ENCODE measurements at places on chromosomes 5 and 9.

DNA sequence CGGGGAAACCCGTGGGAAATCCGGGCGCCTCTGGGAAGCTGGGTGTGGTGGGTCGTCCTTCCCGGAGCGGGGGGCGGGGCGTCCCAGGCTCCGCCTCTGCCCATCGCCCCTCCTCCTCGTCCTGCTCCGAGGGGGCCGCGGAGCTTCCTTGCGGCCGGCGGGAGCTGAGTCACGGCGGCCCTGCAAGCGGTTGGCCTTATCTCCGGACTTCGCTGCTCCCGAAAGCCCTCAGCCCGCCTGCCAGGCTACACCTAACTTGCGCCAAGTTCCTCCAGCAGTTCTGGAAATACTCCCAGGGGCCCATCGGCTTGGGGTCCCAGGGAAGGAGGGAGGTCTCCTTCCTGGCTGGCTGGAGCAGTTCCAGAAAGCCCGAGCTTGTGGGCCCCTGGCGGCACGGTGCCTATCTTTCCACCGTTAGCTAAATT lies 54.1 kb upstream of the CDKN2AIPNL start:
- DNase-seq, result peak; percentile 45

DNA sequence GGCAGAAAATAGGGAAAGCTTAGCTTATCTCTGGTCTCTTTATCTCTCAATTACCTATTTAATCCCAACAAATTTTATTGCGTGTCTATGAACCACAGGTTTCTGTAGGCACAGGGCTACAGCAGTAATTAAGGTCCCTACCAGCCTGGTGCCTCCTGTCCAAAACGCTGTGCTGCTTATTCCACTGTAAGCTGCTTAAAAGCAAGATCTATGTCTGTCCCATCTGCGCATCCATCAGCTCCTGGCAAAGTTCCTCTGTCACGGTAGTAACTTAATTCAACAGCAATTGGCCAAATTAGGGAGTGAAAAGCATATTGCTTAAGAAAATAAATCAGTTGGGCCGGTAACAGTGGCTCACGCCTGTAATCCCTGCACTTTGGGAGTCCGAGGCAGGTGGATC lies 235.8 kb upstream of the VLDLR start:
- DNase-seq, result no peak

- DNase-seq, result no peak
These were observed 32.5 kb upstream of the RAB14 start for GRCh38 chr9:121233906-121234831.

GRCh38 chr5:141496038-141496437 lies 7.2 kb downstream of the PCDHGC5 start:
- no peak for DNase-seq

- peak; percentile 7 for DNase-seq
These were observed 33.3 kb upstream of the DAPK1 start for GRCh38 chr9:87464110-87464991.

DNA sequence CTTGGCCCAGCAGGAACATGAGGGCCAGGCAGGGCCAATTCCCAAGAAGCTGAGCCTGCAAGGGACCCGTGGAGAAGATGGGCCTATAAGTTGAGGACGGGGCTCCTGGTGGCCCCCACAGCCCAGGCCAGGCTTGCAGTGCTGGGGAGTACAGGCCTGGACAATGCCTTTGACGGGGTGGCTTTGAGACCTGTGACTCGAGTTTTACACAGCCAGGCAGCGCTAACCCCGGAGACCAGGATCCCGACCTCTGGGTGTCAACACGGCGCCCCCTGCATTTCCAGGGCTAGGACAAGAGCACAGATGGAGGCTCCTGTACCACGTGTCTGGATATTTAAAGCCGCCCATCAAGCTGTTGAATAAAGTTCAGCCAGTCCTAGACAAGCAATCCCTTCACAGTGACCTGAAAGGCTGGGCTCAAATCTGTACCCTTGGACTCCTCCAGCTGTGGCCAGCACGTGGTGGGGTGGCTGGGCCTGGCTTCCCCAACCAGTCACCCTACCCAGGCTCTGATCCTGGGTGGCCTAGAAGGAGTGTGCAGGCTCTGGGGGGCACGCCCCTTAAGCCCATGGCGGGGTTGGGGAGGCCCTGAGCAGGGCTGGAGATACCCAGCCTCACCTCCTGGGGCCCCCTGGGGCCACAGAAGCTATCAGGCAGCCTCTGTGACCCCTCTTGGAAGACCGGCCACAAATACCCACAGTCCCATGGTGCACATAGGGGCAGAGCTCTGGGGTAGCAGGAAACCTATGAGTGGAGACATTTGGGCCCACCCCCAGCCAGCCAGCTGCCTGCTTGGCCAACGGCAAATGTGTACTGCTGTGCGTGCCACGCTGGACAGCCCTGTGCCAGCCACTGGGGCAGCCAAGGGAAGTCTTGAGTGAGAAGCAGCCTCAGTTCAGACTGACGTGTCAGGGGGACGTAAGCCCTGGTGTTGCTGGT lies 88.7 kb downstream of the NTNG2 start:
- no peak for DNase-seq

DNA sequence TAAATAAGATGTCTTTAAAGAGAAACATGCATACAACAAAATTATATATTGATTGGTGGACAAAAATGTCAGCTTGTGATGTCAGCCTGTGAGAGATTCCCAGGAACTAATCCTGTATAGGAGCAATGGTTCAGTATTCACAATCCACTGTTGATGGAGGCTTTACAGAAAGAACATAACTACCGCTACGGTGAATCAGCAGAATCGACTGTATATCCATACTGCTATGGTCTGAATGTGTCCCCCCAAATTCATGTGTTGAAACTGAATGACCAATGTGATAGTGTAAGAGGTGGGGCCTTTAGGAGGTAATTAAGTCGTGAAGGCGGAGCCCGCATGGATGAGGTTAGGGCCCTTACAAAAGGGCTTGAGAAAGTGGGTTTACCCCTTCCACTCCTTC lies 40.4 kb upstream of the TBC1D2 start:
- DNase-seq, result no peak

DNA sequence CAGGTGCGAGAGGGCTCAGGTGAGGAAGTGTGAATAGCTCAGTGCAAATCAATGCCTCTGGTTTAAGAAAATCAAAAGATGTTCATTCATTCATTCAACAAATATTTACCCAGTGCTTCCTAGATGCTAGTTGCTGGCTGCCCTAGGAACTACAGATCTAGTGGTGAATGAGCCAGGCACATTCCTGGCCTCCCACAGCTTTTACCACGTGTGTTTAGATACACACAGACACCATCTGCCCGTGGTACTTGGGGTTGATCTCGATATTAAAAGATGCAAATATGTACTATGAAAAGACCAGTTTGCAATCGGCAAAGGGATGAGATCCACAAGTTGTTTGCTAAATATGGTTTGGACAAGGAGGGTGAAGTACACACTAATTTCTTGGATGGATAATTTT lies 78.2 kb downstream of the GTF3C4 start:
- no peak for DNase-seq

DNA sequence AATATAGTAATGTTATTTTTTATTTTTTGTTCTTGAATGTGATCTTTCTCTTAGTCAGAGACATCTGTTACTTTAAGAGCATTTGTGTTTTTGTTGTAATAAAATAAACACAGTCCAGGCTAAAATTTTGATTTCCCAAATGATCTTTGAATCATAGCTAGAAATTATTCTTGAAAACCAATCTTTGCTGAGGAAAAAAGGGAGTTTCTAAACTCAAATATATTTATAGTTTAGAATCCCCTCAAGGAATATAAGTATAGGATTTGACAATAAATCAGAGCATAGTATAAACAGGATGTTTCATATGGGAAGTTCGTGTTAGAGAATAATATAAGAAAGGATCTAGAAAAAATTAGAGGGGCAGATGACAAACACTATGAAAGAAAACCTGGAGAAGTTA lies 118.8 kb upstream of the ADAMTS19 start:
- no peak for DNase-seq

DNA sequence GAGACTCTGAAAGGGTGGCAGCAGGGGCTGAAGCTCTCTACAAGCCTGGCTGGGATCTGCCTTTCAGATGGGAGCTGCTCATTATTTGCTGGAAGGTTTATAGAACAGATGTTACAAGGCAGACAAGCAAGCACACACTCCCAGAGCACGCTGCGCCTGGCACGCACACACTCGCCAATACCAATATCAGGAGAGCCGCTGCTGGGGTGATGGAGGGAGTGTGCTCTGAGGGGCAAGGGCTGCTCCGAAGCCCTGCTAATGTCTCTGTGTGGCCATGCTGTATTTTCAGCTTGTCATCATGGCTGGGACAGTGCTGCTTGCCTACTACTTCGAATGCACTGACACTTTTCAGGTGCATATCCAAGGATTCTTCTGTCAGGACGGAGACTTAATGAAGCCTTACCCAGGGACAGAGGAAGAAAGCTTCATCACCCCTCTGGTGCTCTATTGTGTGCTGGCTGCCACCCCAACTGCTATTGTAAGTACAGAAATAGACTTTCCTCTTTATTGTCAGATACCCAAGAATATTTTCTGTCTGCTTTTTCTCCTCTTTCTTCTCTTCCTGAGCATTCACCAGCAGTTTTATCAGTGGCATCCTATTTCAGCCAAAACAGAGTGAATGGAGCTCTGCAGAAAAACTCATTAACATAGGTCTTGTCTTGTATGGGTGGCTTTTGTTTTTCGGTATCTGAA lies 115.1 kb downstream of the BAAT start:
- no peak for DNase-seq

GRCh38 chr9:1604942-1605560 lies 410.1 kb upstream of the SMARCA2 start:
- no peak for DNase-seq

- DNase-seq, result no peak
These were observed 141.7 kb downstream of the FGF1 start for GRCh38 chr5:142544071-142544753.

DNA sequence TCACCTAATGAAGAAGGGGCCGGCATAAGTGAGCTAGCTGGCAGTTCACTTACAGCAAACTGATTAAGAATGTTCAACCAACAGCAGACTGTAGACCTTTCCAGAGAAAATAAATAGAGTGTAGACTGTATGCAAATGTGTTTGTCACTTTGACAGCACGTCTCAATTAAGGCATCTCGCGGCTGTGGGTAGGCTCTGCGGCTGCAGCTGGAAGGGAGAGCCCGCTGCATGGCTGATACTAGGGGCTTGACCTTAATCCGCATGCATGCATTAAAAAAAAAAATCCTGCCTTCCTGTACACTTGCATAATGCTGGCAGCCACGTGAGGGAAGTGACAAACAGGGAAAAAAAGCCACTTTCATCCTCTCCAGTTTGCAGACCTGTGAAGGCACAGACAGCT lies 82.3 kb downstream of the CRB2 start:
- no peak for DNase-seq

DNA sequence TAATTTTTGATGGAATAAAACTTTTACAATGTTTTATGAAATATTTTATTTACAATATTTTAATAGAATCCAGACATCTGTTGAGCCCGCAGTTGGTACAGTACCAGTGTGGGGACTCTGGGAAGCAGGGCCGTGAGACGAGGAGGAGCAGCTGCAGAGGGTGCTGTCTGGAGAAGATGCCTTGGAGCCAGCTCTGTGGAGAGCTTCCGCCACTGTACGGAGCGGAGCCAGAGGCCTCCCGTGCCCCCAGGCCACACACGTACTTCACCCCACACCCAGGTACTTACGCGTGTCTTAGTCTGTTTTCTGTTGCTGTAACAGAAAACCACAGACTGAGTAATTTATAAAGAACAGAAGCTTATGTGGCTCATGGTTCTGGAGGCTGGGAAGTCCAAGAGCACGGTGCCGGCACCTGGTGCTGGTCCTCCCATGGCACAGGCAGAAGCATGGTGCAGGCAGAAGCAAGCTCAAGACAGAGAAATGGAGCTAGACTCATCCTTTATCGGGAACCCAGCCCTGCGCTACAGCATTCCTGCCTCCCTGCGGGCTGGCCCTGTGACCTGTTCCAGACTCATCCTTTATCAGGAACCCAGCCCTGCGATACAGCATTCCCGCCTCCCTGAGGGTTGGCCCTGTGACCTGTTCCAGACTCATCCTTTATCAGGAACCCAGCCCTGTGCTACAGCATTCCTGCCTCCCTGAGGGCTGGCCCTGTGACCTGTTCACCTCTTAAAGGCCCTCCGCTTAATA lies 23.3 kb downstream of the CEP72 start:
- DNase-seq, result no peak

- no peak for DNase-seq
These were observed 11.2 kb downstream of the ADAMTSL2 start for GRCh38 chr9:133545494-133546286.

- no peak for DNase-seq
These were observed 3.7 kb downstream of the ARRDC3 start for GRCh38 chr5:91379246-91379913.

Measured in stimulated activated CD4-positive, alpha-beta T cell treated with anti-CD3 and anti-CD28 coated beads, Interleukin-4, amount 100 ng/mL, for 48 hours (primary cell).